ENCODE measurements at places on chromosomes 6 and 20.

DNA sequence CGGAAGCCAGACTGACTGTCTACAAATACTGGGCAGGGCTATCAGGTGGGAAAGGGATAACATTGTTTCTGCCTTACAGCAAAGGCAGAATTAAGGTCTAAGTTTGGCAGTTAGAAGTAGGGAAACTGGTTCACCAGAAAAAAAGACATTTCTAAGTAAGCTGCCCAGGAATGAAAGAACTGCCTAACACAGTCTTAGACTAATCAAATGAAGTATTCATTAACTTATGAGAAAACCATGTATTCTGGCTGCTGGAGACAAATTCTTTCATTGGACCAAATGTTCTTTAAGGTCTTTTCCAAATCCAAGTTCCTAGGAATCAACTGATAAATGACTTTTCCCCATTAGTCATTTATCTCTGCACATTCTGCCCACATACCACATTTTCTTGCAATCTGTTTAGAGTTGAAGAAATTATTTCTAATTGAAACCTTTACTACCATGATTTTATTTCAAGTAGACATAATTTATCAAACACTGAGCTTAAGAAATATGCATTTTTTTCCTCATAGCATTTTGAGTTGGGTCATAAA is 120.3 kb upstream of the OGFRL1 start:
- DNase-seq = no peak

GRCh38 chr20:47609001-47609400 is 107.3 kb downstream of the NCOA3 start:
- DNase-seq = no peak

DNA sequence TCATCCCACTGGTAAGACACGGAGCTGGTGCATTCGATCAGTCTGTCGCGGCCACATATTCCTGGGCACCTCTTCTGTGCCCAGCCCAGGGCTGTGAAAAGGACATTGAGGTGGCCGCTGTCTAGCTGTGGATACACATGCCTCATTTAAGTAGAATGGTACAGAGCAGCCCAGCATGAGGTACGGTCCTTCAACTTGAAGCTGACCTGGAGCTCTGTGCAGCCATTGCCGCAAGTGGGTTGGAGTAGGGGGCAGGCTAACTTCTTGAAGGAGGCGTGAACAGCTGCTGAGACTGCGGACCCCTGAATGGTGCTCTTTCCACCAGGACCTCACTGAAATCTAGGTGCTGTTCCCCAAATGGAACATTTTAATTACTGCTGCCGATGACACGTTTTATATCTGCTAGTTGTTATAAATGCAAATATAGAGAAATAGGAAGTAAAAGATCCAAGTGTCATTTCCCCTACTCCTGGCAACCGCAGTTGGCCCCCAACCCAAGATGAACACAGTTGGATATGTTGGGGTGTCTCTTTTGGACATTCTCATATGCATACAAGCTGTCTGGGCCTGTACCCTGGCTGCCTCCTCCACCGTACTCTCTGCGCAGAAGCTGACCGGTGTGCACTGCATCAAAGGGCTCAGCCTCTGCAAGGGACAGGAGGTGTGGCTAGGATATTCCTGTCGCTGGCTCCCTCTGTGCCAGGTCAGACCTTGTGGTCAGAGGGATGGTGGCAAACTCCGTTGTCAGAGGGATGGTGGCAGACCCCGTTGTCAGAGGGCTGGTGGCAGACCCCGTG is 86.1 kb downstream of the CDC5L start:
- DNase-seq = no peak

DNA sequence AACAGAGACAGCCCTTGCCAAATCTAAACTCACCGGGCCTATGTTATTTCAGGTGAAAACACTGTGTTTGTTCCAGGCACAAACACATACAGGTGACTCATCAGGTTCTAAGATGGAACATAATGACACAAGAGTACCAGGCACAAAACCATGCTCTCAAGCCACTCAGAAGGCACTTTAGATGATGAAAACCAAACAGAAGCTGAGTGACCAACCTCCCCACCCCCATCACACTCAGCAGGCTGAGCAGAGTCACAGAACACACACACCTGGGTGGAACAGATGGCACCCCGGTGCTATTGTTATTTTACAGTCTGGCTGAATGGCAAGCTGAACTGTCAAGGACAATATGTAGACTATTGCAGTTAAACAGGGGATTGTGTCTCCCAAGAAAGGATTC is 20.6 kb upstream of the NKX2-2 start:
- DNase-seq = no peak

DNA sequence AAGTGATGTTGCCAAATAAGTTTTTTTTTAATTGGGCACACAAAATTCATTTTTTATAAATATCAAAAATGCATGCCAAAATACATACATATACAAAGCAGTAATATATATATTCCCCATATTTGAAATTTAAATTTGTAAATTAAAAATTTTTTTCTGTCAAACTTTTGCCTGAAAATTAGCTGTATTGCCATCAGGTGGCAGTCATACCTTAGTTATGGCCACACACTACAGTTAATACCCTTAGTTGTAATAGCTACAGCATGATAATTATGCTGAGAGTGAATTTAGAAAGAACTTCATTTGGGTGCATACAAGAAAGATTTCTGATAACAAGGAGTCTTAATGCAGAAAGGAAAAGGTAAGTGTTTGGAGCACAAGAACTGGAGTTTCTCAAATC is 46.2 kb upstream of the SDHAF4 start:
- DNase-seq = peak; percentile 33
